Fibroblast of gingiva (primary cell): ENCODE measurements at places on chromosomes 7 and 10.

- peak; percentile 41 for DNase-seq
Measured at GRCh38 chr7:7897949-7898515, 70.6 kb upstream of the GLCCI1 start.

- no peak for DNase-seq
Measured at GRCh38 chr10:3010334-3010733, 57.0 kb upstream of the PFKP start.

DNA sequence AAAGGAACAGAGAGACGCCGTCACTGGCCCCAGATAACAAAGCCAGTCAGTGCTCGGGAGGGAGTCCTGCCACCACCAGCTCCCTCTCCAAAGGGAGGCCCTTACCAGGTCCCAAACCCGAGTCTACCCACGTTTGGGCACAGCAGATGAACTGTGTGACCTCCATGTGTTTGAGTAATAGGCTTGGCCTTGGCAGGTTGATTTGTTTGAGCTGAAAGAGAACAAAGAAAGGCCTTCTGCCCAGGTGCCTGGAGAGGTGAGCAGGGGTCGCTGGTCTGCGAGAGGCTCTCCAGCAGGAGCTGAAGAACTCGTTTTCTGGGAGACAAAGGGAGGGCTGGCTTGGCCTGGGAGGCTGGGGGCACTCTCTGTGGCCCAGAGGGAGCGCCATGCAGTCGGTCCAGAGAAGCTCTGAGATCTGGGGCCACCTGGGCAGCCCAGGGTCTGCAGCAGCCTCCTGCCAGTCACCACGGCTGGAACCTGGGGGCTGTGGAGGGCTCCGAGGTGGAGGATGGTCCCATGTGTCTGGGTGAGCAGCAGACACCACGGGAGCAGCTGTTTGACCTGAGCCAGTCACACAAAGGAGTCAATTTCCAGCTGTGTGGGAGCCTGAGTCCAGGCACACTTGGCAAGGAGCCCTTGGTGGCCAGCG, 99.7 kb downstream of the PAXIP1 start:
- no peak for DNase-seq

DNA sequence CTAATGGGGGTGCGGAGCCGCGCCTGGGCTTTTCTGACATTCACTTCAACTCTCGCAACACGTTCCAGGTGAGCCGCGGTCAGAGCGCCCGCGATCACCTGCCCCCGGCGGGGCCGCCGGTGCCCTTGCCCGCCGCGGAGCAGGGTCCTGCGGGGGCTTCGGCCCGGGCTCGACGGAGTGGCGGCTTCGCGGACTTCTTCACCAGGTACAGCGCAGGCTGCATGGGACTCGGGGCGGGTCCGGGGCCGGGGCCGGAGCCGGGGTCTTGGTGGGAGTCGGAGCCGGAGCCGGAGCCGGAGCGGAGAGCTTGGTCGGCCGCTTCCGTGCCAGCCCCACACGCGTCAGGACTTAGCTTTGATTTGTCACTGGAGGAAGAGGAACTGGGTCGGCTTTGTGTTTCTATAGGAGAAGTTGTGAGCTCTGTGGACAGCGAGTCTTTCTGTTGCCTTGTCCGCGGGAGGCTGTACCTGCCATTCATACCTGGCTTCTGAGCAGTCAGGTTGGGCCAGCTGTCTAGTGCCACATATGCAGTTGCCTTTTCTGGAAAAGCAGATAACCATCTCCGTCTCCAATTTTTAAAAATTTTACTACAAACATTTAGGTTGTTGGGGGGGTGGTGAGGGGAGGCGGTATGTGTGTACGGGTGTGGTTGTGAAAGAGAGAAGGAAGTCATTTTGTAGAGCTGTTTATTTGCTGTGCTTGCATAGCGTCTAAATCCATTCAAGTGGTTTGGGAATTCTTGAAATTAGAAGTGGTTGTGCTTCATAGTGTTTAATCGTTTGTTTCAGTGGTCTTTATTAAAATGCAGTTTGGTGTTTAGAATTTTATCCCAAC, 1.3 kb downstream of the TBC1D12 start:
- peak; percentile 67 for DNase-seq

DNA sequence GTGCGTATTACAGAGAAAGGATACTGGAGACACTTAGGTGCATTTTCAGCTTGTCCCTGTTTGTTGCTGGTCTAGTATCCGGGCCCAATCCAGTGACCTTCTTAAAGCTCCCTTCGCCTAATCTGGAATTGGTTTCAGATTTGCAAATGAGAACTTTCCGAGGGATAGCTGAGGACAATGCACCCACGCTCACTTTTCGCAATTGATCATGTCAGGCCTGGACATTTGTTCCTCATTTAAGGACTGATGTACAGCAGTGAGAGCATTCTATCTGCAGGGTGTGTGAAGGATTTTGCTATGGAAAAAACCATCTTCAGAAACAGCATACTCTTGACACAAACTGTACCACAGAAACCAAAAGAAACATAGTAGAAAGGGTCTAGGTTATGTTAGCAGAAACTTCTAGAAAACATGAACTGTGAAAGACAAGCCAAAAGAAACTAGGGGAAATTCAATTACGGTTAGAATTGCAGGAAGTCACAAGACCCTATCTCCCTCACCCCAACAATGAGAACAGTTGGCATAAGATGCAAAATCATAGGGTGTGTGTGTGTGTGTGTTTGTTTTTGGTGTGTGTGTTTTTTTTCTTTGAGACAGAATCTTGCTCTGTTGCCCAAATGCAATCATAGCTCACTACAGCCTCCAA, 331.1 kb downstream of the CALN1 start:
- DNase-seq: no peak

GRCh38 chr7:121879544-121879943, 6.6 kb downstream of the PTPRZ1 start:
- no peak for DNase-seq

DNA sequence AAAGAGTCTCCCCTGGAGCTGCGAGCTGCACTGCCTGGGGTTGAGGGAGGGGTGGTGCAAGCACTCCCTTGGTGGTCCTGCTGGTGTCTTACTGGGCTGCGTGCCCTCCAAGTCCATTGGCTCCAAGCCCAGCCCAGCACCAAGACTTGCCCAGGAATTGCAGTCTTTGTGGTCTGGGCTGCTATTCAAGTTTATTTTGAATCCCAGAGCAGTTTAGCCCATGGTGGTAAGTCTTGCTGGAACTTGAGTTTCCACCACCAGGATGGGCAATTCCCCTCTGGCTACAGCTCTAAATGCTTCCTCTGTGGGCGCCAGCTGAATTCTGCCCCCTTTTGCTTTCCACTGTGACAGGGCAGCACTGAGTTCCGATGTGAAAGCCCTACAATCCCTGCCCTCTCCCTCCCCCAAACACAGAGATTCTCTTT, 25.1 kb downstream of the GALNT11 start:
- DNase-seq: peak; percentile 84

- DNase-seq: no peak
Measured at GRCh38 chr7:137981668-137982067, 20.2 kb downstream of the CREB3L2 start.

DNA sequence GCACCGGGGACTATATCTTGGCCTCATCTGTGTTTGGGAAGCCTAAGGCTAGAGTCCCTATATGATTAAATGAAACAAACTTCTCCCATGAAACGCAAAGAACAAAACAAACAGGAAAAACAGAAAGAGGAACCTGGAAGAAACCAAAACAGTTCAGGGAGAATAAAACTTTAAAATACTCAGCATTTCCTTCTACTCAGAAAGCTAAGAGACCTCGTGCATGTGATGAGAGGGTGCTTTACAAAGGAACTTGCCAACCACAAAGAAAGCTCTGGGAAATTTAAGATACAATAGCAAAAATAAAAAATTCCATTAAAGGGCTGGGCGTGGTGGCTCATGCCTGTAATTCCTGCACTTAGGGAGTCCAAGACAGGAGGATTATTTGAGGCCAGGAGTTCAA, 6.9 kb downstream of the PILRA start:
- no peak for DNase-seq

DNA sequence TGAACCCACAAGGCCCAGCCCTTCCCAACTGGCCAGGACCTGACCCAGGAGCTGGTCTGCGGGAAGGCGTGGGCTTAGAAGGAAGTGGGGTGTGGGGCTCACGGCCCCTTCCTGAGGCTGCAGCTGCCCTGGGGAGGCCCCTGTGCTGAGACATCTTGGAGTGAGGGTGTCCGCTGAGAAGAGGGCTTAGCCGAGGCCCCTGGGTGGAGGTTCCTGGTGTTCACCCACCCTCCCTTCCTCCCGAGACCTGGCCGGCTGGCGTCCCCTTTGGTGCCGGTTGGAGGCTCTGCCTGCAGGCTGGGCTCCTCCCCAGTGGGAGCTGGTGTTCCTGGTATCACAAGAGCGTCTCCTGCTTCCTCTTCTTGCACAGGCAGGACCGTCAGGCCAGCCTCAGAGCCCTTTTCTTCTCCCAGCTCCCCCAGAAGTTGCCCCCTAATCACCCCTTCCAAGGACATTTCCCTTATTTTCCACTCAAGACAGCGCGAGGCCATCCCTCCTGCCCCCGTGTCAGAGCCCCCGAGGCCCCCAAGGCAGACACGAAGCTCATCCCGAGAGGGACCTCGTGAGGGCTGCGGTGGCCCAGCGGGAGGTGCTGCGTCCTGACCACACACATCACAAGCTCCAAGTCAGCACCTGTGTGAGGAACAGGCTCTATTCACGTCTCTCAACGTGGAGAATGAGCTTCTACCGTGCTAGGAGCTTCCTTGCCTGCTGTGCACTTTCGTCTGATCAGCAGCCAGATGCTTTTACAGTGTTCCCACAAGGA, 25.1 kb upstream of the FAM20C start:
- no peak for DNase-seq

- no peak for DNase-seq
Measured at GRCh38 chr10:63588436-63589167, 67.4 kb downstream of the REEP3 start.

DNA sequence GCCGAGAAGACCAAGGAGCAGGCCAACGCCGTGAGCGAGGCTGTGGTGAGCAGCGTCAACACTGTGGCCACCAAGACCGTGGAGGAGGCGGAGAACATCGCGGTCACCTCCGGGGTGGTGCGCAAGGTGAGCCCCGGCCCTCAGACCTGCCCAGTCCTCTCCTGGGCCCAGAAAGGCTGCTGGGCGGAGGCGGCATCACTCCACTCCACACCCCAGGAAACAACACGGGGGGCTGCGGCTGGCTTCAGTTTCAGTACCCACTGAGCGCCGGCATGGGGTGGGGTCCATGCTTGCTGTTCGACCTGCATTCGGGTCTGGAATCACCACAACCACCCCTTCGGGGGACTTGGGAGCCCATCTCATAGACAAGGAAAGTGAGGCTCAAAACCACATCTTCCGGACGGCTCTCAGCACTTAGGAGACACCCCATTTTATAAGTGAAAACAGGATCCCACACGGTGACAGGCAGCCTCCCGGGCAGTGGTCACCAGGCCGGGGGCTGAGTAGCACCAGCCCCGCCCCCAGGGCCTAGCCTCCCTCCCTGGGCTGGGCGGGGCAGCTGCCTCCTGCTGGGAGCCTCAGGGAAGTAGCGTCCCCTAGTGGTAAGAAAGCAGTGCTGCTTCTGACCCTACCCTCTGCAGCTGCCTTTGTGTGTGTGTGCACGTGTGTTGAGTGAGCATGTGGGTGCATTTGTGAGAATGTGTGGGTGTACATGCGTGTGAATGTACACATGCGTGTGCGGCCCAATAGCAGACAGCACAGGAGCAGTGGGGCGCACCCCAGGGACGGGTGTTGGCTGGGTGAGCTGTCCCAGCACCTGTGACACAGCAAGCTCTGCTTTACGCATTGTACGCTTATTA, 1.8 kb downstream of the SNCG start:
- peak; percentile 54 for DNase-seq

- DNase-seq: no peak
Measured at GRCh38 chr10:22795546-22795945, 81.2 kb upstream of the PIP4K2A start.

DNA sequence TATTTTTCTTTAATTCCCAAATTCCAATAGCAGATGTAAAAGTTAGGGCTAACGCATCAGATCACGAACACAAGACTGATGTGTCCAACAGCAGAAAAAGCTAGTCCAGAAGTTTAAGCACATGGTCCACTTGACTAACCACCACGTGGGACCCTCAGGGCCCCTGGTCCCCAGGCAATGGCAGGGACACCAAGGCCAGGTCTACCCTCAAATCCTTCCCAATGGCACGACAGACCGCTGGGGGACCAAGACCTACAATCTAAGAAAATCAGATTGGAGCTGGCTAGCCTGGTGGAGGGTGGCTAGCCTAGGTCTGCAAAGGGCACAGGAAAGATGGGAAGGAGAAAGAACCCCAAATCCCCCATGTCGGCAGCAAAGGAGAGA, 1.5 kb downstream of the GIGYF1 start:
- DNase-seq: no peak

DNA sequence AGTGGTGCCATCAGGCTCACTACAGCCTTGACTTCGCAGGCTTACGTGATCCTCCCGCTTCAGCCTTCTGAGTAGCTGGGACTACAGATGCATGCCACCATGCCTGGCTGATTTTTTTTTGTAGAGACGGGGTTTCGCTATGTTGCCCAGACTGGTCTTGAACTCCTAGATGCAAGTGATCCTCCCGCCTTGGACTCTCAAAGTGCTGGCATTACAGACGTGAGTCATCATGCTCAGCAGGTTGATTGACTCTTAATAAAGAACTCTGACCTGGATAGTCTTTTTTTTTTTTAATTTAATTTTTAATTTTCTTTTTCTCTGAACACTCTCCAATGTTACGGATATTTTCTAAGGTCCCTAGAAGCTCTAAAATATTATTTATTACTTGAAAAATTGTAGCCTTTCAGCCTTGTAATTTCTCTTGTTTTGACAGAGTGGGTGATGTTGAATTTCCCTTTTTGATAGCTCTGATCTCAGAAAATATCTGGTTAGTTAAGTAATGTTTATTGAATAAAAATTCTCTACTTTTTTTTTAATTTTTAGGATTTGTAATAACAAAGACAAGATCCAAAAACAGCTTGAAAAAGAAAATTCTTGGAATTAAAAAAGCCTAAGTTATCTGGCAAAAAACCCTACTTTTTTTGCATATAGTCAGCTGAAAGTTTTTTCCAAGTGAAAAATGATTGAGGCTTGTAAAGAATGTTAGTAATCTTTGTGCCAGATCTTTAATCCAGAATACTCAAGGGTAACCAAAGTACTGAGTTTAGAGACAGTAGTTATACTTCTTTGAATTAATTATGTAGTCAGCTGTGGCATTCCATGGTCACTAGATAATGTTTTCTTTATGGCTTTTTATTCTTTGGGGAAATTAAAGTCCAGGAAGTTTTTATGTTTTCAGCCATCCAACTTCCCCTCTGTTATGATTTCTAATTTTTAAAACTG, 26.7 kb downstream of the TBC1D12 start:
- peak; percentile 65 for DNase-seq

DNA sequence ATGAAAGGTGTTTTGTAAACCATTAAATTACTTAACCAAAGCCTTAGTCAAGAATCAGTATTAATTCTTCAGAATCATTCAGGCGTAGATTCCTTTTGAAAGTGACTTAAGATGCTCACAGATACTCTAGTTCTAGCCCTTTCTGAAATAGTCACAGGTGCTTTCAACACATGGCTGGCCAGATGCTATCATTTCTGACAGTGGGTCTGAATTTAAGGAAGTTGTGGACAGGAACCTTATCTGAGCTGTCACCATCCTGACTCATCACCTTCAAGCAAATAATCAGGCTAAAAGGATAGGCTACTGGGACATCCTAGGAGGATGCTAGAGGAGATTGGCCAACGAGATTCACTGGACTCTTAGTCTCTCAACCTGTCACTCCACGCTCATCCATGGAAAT, 501.5 kb downstream of the LRMDA start:
- no peak for DNase-seq

- DNase-seq: no peak
Measured at GRCh38 chr10:93815304-93816096, 57.8 kb downstream of the LGI1 start.

- peak; percentile 52 for DNase-seq
Measured at GRCh38 chr10:117364110-117364960, 10.9 kb downstream of the PDZD8 start.
